HT-29 (cell line): ENCODE measurements at places on chromosomes 13 and 19.

- no peak for DNase-seq
These were observed 8.1 kb upstream of the RSPH6A start for GRCh38 chr19:45823182-45823581.

GRCh38 chr13:84903391-84903790, 895.8 kb downstream of the SLITRK6 start:
- DNase-seq = no peak

DNA sequence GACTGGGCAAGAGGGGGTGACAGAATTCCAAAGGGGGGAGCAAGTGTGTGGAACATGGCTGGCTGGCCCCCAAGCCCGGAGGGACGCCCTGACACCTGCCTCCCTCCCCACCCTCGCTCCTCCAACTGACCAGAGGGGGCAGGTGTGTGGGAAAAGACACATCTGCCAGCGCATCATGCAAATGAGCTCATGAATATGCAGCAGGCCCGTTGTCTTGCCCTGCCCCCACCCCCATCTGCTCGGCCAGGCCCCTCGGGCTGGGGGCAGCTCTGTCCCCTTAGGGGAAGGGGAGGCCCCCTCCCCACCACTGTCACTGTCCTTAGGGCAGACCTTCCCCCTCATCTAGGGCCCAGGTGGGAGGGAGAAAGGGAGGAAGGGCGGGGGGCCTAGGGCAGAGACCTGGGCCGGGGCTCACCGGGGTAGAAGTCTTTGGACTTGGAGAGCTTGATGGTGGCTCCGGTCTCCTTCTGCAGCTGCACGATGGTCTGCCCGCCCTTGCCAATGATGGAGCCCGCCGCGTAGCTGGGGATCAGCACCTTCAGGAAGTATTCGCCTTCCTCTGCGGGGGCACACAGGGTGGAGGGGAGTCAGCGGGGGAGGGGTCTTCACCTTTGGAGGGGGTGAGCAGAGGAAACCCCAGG, 12.9 kb downstream of the NOVA2 start:
- no peak for DNase-seq

DNA sequence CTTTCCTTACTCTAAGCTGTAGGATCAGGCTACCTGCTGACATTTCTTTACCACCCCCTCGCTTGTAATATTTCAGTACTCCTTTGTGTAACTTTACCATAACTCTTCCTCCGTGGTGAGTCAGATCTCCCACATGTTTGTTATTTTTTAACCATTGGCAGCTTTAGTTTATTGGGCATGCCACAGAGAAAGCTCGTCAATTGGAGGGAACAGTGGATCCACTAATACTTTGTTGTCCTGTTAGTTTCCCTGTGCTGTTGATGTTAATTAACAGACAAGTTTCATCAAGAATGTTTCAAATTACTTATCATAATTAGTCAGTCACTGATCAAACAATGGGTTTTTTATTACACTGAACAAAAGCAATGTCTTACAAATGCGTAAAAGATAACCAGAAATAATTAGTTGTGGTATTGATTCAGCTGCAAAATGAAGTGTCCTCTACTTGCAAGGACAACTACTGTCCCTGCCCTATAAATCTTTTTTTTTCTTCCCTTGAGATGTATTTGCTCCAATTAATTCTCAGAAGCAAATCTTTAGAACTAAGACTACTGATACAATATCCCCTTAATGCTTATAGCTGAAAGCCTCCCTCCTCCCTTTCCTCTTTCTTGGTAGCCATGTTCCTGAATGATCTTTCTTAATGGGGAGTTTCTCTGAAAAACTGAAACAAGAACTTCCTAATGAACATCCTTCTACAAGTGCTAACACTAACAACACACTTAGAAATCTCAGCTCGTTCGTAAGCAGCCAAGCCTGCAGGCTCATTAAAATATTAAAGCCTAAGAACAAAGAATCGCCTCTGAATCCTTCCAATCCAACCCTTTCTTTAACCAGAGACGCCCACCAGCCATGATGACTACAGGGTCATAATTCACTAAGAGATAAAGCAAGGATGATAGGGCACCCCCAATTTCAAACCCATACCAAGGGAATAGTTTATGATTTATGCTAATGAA, 22.2 kb downstream of the EFNB2 start:
- peak; percentile 57 for DNase-seq
